ENCODE measurements at places on chromosomes 2 and 18.

DNA sequence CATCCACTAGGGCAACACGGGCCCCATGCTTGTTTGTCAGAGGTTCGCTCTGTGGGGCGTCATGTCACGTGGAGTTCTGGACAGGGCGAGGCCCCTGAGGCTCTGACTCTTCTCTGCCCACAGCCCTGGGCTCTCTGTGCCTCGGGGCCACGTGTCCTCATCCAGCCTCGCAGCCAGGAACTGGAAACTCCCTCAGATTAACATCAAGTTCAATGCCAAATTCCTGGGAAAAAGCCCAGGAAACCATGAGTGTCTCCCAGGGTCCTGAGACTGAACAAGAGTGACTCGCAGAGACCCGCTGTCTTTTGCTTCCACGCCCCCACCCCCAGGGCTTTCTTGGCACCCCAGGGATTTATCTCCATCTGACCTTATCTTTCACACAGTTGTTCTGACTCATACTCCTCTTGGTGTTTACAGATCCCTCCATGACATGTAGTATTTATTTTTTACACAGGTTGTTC is 174.0 kb upstream of the PIEZO2 start:
- DNase-seq = no peak

GRCh38 chr2:215961981-215962380 is 51.4 kb downstream of the MREG start:
- no peak for DNase-seq

DNA sequence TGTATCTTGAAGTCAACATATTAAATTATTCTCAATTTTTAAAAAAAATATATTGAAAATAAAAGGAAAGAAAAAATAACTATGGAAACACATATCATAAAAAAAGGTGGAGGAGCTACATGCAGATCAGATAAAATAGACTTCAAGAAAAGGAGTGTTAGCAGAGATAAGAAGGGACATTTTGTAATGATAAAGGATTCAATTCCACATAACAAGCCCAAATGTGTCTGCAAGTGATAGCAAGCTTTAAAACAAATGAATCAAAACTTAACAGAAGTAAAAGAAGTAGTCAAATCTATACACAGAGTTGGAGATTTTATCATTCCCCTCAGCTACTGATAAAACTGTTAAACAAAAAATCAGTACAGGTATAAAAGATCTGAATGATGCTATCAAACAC is 74.9 kb downstream of the TTC32 start:
- DNase-seq = no peak

- DNase-seq = no peak
Observed at GRCh38 chr2:119134775-119135174, 23.8 kb downstream of the C1QL2 start.

DNA sequence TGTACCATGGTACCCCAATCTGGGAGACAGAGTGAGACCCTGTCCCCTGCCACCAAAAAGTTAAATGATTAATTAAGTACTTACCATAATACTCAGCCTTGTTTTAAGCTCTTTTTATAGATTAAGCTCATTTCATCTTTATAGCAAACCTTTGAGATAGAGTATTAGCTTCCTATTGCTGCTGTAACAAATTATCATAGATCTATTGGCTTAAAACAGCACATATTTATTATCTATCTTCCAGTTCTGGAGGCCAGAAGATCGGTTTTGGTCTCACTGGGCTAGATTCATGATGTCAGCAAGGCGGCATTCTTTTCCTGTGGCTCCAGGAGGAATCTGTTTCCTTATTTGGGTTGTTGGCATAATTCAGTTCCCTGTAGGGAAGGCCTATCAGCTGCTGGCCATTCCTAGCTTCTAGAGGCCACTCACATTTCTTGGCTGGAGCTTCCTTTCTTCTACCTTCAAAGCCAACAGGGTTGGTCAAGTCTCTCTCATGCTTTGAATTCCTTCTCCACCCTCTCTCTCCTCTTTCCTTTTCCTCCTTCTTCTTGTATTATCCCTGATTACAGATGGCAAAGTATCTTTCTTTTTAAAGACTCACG is 13.7 kb upstream of the GREB1 start:
- DNase-seq = no peak

DNA sequence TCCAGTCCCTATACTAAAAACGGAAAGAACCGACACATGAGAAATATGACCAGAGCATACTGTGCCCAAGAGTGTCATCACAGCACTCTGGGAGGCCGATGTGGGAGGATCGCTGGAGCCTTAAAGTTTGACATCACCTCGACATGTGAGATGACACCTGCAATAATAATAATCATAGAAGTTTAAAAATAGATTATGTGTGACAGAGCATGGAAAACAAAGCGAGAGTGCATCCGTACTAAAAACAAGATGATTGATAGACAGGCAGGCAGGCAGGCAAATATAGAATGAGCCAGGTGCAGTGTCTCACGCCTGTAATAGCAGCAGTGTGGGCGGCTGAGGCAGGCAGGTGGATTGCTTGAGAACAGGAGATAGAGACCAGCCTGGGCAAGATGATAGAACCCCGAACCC is 114.8 kb upstream of the ANKRD30BL start:
- DNase-seq = no peak

- no peak for DNase-seq
Observed at GRCh38 chr2:134738141-134738870, 19.5 kb upstream of the TMEM163 start.

- no peak for DNase-seq
Observed at GRCh38 chr2:120053891-120054290, 41.0 kb downstream of the EPB41L5 start.

- DNase-seq = no peak
Observed at GRCh38 chr2:221671515-221671914, 99.4 kb upstream of the EPHA4 start.
